NCI-H1092 (cell line): ENCODE measurements at places on chromosomes 12 and 14.

- no peak for DNase-seq
These were observed 7.5 kb downstream of the ITPR2 start for GRCh38 chr12:26825459-26826016.

- peak; percentile 73 for DNase-seq
These were observed 92.9 kb downstream of the ERC1 start for GRCh38 chr12:1083889-1084262.

DNA sequence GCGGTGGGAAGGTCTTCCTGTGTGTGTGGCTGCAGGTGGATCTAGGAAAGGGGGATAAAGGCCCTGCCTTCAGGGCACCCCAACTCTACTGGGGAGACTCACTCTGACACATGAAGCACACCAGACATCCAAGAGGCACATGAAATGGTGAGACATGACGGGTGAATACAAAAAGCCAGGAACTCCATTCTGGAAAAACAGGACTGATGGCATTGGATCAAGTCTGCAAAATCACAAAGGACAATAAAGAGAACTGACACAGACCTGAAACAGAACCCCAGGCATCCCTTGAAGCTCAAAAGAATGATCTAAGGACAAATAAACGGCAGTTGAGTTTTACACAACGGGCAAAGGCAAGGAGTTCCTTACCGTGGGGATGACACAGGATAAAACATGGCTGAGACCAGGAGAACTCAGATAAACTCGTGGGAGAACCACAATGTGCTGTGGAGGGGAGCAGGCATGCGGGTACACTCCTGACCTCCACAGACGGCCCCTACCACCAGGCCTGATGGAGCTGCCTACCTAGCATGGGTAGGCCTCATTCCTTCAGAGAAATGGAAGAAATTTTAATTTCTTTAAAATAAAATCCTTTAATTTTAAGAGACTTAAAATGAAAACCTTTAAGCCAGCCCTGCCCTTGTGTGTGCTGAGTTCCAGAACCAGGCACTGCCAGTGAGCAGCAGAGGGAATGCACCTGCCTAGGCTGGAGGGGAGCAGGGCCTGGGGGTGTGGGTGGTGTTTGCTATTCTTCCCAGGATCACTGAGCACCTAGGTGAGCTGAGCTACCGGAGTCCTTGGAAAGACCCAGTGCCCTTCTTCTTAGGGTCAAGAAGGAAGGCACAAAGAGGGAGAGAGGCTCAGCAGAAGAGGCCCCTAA, 100.1 kb downstream of the SINHCAF start:
- DNase-seq = no peak

DNA sequence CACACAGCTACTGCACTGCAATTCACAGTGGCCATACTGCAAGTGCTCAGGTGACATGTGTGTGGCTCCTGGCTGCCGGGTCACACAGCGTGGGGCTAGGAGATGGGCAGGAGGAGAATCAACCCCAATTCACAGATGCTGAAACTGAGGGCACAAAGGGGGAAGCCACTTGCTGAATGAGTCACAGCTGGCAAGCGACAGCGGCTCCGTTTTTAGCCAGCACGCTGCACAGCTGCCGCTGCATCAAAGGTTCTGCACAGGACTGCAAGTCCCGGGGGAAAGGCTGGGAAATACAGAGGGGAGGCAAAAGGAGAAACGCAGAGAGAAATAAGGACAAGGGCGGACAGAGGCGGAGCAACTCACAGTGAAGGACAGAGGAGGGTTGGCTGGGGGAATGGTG, 57.9 kb downstream of the KDM2B start:
- DNase-seq = no peak

DNA sequence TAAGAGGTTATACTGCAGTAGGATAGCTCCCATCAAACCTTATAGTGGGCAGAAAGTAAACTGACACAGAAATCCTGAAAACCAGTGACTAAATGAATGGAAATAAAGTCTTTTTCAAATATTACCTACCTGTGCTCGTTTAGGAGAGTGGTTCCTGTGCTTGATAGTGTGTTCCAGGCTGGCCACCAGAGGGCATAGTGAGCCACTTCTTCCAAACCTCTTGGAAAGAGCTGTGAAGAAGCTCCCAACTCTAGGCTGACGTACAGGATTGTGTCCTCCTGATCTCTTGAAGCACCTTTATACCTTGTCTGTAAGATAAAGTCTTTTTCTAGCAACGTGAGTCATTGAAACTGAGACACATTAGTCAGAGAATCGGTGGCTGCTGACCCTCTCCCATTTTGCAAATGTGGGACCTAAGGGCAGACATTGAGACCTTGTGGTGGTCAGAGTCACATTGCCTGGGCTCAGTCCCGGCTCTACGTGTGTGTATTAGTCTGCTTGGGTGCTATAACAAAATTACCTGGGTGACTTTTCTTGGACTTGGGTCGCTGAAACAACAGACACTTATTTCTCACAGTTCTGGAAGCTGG, 17.6 kb downstream of the TDP1 start:
- peak; percentile 39 for DNase-seq

DNA sequence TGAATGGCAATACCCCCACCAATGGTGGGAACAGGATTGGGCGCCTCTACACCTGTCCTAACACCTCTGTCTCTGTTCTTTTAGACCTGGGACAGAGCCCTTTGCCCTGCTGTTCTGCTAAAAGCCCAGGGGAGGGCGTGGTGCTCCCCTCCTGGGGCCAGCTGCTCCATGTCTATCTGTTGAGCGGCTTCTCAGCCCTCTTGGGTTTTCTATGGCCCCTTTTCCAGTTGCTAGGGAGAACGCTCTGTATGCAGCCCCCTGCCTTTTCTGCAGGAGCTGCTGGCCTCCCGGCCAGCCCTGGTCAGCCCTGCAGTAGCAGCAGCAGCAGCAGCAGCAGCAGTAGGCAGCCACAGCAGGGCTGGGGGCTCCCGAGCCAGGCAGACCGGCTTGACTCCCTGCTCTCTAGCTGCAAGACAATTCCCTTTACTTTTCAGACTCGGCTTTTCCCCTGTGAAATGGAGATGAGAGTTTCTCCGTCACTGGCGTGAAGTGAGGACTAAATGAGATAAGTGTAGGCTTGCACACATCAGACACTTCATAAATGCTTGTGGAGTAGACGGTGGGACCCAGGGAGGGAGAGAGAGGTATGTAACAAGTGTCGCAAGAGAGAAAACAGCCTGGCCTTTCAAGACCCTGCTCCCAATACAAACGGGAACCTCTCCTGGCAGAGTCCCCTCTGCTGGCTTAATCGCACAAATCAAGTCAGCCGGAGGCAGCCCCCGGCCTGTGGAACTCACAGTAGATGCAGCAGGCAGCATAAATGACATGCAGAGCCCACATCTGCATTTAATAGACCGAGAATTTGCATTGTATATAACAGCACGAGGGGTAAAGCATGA, 1.0 kb downstream of the RTL1 start:
- no peak for DNase-seq

- DNase-seq = no peak
These were observed 73.0 kb downstream of the SERPINA3 start for GRCh38 chr14:94685166-94685581.

DNA sequence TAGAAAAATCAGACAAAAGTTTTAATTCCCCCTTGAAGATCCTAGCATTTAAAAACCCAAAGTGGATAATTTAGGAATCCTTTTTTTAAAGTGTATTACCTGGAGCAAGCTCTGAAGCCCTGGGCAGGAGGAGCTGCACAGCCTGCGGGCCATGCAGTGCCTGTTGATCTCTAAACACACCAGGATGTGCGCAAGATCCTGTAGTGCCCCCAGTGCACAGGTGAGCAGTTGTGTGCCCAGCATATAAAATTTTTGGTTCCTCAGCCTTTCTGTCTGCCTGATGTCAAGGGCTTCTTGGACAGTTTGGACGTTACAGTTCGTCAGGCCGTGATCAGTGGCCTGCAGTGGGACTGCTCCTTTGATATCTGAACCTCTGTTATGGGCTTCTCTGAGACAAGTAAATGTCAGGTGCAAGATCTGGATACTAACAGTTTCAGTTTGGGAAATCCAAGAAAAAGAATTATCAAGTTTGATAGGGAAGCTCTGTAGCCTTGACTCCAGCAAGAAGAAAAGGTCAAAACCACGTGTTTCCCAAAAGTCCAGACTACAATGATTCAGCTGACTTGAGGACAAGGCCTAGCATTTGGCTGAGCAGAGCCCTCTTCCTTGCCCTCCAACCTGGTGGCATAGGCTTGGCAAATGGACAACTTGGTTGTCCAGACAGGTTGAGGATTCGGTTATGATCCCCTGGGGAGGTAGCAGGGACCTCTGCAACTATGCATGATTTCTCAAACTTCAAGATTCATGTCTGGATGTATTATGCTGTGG, 1.0 kb downstream of the ATXN7L3B start:
- no peak for DNase-seq

DNA sequence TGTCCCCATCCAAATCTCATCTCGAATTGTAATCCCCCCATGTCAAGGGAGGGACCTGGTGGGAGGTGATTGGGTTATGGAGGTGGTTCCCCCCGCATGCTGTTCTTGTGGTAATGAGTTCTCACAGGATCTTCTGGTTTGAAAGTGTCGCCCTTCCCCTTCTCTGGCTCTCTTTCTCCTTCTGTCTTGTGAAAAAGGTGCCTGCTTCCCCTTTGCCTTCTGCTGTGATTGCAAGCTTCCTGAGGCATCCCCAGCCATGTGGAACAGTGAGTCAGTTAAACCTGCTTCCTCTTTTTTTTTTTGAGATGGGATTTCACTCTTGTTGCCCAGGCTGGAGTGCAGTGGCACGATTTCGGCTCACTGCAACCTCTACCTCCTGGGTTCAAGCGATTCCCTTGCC, 104.0 kb downstream of the CCDC91 start:
- no peak for DNase-seq

- no peak for DNase-seq
These were observed 96.3 kb upstream of the BBS10 start for GRCh38 chr12:76444408-76444984.

- DNase-seq = no peak
These were observed 125.8 kb downstream of the C12orf42 start for GRCh38 chr12:103369929-103370328.

DNA sequence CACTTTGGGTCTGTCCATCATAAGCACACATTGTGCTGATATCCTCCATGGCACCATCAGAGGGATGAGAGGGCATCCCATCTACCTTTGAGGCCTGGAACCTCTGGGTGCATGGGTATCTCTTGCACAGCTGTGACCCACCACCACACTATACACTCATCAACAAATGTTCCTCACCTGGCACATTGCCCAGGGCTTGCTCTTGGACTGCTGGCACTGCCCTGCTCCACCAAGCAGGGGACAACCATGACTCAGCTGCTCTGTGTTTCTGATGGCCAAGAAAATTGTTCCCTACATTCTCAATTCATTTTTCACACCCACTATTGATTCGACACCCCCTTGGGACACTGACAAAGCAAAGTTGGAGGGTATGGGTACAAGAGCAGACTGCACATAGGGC, 155.5 kb downstream of the PTPRO start:
- no peak for DNase-seq

- no peak for DNase-seq
These were observed 1.2 kb upstream of the PRIMA1 start for GRCh38 chr14:93789228-93790130.

GRCh38 chr14:41766772-41767171, 160.1 kb downstream of the LRFN5 start:
- DNase-seq = no peak

DNA sequence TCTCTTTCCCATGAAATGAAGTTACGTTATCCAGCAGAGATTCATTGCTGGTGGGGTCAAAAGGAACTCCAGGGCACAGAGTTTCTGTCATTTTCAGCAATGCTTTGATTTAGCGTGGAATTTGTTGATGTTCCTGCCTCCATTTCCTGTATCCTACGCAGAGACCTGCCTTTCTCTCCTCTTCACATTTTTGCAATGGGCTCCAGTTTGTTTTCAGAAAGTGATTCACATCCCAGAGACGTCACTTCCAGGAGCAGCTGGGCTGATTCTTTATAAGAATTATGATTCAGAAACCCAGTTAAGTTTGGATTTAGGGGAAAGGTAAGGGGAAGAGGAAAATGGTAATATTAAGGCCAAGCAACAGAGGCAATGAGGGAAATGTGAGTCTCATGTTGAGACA, 11.6 kb downstream of the RNASE10 start:
- DNase-seq = no peak

- DNase-seq = no peak
These were observed 405.3 kb upstream of the USP15 start for GRCh38 chr12:61854902-61855301.

DNA sequence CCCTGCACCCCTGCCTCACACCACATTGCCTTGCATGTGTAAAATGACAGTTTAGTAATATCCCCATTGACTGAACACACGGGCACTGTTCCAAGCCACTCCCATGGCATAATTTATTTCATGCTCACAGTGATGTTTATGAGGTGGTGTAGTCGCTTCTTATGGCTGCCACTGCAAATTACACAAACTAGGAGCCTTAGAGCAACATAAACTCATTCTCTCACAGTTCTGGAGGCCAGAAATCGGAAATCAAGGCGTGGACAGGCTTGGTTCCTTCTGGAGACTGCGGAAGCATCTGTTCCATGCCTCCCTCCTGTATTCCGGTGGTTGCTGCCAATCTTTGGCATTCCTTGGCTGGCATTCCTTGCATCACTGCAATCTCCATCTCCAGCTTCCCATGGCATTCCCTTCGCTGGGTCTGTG, 97.3 kb downstream of the RIN3 start:
- DNase-seq = no peak

GRCh38 chr14:24100197-24100981, 6.3 kb downstream of the PCK2 start:
- DNase-seq = no peak

DNA sequence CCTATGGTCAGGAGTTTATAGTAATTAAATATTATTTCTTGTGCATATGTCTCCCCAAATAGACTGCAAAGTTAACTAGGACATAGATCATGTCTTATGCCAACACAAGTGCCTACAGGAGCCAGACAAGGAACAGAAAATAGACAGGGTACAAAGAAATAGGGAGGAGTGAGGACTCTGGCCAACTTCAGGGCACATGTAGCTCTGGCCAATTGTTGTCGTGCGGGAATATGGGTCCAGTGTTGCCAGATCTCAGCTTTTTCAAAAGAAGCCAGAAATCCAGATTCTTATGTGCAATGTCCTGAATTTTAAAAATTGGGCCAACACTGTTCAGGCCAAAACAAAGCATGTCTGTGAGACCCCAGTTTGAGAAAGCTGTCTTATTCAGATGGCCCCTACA, 68.7 kb downstream of the RFX4 start:
- DNase-seq = no peak

GRCh38 chr12:66341126-66341525, 38.8 kb downstream of the HELB start:
- no peak for DNase-seq

DNA sequence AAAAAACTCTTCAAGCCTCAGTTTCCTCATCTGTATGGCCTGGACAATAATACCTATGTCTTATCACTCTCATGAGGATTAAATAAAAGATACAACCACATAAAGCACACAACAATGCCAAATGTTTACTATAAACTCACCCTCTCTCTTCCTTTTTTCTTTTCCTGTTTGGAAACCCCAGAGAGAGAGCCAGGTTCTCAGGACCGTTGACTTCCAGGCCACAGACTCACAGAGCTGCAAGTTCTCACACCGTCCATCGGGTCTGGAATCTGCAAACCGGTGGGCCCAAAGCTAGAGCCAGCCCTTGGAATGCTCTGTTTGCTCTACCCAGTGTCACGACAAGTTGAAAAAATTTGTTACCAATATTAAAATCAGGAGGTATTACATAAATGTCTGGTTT, 4.6 kb upstream of the CD4 start:
- DNase-seq = no peak
